ENCODE measurements at places on chromosomes 6 and 20. TPM values are rescaled to one million over a fixed set of nuclear protein-coding genes. Genes with fewer than 3 reads are reported as not detected.
A peak's percentile ranks its signal among the peaks of the same experiment; 100 is the strongest.

OR2B6 gene
- total RNA-seq = not detected

ITCH gene
- 62.6 TPM for total RNA-seq

AIG1 gene
- total RNA-seq = 8.3 TPM

GTF2H4 gene
- total RNA-seq = 37.8 TPM

FAM83C gene
- total RNA-seq = not detected

TCF21 gene
- total RNA-seq = not detected

DNA sequence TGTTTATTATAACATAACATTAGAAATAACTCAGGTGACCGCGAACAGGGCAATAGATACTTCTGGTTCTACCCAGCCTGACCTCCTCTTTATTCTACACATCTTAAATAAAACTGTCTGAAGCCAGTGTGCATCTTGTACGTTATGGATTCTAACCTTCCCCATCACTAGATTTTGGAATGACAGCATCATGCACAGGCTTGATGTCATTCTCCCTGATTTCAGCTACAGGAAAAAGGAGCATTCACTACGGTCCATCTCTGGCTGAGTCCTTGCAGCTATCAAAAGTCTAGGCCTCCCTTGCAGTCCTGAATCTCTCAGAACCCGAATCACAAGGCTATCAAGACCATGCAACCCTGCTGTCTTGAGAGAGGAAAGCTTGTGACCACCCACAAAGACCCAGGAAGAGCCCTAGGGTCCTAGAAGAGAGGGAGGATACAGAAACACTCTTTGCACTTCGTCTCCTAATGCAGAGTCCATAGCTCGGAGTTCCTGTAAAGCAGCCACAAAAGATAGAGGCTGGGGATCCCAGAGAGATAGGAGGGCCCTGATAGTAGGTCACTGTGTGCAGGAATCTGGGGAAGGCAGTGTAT, 845 bp downstream of the HLA-DPA1 start:
- H3K4me1 ChIP-seq = peaks cover 66% of the 10 kb centered on the region
- DNase-seq = no peak
- no peaks in the 10 kb centered on the region for H3K27me3 ChIP-seq
- peak overlapping the region; percentile 97 for H3K4me3 ChIP-seq

DNA sequence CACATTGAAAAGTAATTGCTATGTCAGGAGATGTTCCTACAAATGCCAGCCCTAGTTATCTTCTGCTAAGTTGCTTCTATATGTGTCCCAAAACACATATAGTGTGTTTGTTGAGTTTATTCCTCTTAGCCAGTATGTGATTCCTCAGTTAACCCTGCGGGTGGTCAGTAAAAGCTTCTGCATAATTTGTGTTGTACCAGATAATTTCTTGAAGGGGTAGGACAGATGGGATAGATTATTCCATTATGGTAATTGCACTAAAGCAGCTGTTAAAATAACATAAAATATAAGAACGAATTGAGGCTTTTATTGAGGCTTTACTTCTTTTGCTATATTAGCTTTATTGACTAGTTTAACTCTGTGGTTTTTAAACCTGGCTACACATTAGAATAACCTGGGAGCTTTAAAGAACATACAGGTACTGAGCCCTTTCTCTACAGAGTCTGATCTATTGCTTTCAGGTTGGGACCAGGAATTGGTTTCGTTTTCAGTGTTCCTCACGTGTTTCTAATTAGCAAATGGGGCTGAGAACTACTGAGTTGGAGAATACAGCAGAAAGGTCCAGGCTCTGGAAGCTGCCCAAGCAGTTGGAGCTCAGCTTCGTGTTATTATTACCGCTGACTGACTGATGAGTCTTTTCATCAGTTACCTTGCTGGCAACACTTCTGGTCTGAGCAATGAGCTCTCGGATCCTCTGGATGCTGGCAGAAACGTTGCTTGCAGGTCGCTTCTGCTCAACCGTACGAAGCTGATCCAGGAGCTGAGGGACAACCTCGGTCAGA, 56.9 kb downstream of the FAM229B start:
- no peaks in the 10 kb centered on the region for H3K36me3 ChIP-seq
- no peak overlapping the region for H3K27ac ChIP-seq
- no peaks in the 10 kb centered on the region for H3K4me1 ChIP-seq
- peaks cover 2% of the 10 kb centered on the region for H3K27me3 ChIP-seq

DNA sequence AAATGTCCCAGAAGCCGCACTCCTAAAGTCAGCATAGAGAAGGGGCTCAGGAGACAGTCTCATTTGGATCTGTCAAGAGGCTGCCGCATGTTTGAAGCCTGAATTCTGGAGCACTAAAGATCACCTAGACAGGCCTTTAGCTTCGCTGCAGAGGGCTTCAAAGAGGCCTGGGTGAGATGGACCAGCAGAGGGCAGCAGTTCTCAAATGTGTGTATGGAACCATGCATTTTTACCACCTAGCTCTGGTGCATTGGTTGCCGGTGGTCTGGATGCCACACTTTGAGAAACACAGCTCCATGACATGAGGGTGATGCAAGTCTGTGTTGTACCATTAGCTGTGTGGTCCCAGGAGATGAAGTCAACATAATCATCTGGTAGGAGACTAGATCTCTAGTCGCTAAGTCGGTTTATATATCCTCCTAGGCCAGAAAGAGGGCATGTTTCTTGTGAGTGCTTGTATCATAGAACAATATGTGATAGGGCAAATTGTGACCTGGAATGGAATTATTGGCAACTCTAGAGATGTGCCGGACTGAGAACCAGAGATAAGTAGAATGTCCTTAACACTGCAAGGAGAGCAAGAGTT, 64.8 kb downstream of the KIAA0319 start:
- H3K27ac ChIP-seq = no peak overlapping the region
- no peaks in the 10 kb centered on the region for H3K27me3 ChIP-seq
- no peak overlapping the region for H3K4me3 ChIP-seq
- H3K36me3 ChIP-seq = no peaks in the 10 kb centered on the region

- no peak overlapping the region for H3K27ac ChIP-seq
- no peak overlapping the region for H3K4me3 ChIP-seq
- peaks cover 21% of the 10 kb centered on the region for H3K27me3 ChIP-seq
- no peak for DNase-seq
These were observed 262.1 kb downstream of the LRFN2 start for GRCh38 chr6:40325041-40325440.

GRCh38 chr20:9038791-9039535, 29.9 kb upstream of the PLCB4 start:
- H3K27me3 ChIP-seq = no peaks in the 10 kb centered on the region
- DNase-seq = no peak
- no peaks in the 10 kb centered on the region for H3K36me3 ChIP-seq
- no peak overlapping the region for H3K4me3 ChIP-seq
- H3K27ac ChIP-seq = no peak overlapping the region
- H3K4me1 ChIP-seq = no peaks in the 10 kb centered on the region

DNA sequence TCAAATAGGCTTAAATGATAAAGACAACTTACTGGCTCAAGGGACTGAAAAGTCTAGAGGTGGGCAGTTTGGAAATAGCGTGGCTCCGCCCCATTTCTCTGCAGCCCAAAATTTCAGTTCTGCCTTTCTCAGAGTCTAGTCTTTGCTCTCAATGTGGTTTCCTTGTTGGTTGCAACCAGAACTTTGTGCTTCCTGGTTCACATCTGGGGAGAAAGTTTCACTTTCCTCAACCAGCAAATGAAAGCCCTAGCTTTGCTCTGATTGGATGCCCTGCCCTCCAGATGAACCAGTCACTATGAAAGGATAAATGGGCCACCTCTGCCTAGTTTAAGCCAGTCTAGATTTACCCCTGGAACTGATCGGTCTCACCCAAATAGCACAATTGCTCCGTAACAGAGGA, 14.9 kb downstream of the SYCP2L start:
- H3K36me3 ChIP-seq = no peaks in the 10 kb centered on the region
- H3K27me3 ChIP-seq = no peaks in the 10 kb centered on the region
- H3K4me3 ChIP-seq = peak overlapping the region; percentile 70
- H3K4me1 ChIP-seq = peaks cover 15% of the 10 kb centered on the region
- DNase-seq = no peak
- H3K27ac ChIP-seq = peak overlapping the region; percentile 89

GRCh38 chr6:132401618-132402285, 477 bp upstream of the MOXD1 start:
- peak overlapping the region; percentile 74 for H3K4me3 ChIP-seq
- H3K27ac ChIP-seq = no peak overlapping the region
- no peak for DNase-seq
- peaks cover 31% of the 10 kb centered on the region for H3K4me1 ChIP-seq
- peaks cover 7% of the 10 kb centered on the region for H3K27me3 ChIP-seq
- H3K36me3 ChIP-seq = no peaks in the 10 kb centered on the region

DNA sequence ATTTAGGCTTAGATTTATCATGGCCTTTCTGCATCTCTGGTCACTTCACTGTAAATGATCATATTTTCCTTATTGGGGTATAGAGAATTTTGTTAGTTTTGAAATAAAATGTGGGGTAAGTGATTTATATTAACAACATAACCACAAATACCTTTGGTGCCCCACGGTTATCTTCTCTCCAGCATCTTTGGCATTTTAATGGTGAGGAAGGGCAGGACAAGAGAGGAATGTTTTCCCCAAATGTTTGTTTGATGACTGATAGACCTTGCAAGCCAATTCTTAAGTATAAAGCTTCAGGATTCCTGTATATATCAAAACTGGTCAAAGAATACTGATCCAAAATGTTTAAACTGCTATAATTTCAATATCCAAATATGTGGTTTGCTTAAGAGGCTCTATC, 171.6 kb upstream of the SMLR1 start:
- no peak overlapping the region for H3K4me3 ChIP-seq
- no peaks in the 10 kb centered on the region for H3K36me3 ChIP-seq
- H3K4me1 ChIP-seq = no peaks in the 10 kb centered on the region
- no peaks in the 10 kb centered on the region for H3K27me3 ChIP-seq
- H3K27ac ChIP-seq = no peak overlapping the region
- no peak for DNase-seq

DNA sequence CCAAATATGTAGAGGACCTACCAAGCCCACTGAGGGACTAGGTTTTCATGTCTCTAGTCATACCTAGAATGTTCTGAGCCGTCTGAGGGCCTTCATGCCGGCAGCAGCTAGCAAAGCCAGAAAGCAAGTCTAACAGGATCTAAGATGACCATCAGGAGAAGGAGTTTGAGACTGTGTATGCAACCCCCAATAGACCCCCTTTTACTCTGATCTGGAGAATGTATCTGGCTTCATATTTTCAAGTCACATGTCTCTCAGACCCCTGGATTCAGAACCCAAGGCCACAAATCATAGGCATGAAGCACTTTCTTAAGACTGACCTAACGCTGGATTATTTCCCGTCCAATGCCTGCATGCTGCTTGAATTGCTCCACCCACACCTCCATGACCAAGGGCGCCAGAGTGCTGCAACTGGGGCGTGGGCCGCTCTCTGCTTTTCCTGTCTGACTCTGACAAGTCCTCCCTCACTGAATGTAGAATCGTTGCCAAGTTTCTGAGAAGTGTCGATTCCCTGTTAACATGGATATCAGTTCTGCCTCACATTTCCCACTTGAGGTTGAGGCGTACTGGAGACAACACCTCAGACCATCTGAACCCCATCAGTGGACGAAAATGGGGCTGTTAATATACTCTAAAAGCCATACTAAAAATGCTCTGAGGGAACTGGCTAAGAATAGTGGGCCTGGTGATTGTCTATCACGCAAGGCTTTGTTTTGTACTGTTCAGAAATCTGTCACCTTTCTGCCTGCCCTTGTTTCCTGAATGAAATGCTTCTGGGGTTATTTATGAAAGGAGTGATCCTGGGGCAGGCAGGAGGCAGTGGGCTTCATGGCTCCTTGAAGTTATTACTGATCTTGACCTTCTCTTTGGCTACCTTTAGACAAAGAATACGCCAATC, 23.9 kb upstream of the ASXL1 start:
- peaks cover 49% of the 10 kb centered on the region for H3K4me1 ChIP-seq
- peak overlapping the region; percentile 79 for H3K27ac ChIP-seq
- no peaks in the 10 kb centered on the region for H3K27me3 ChIP-seq
- H3K36me3 ChIP-seq = peaks cover 59% of the 10 kb centered on the region
- H3K4me3 ChIP-seq = peak overlapping the region; percentile 16
- no peak for DNase-seq

DNA sequence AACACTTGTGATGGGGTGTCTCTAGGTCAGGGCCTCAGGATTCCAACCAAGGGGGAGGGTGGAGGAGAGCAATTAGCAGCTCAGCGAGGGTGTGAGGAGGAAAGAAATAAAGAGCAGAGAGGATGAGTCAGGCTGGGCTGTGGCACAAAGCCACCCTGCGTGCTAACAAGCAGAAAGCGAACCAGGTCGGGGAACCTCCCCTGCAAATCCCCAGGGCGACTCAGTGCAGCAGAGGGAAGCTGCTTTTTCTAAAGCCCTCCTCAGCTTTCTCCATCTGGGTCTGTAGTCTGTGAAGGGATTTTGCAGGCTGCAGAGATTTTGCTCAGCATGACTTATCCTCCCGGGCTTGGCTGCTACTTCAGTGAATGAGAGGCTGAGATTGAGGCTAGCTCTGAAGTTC, 6.6 kb upstream of the SPO11 start:
- H3K27ac ChIP-seq = no peak overlapping the region
- H3K4me3 ChIP-seq = no peak overlapping the region
- DNase-seq = no peak
- H3K27me3 ChIP-seq = peaks cover 47% of the 10 kb centered on the region
- H3K4me1 ChIP-seq = no peaks in the 10 kb centered on the region

- no peaks in the 10 kb centered on the region for H3K27me3 ChIP-seq
- no peak for DNase-seq
- H3K36me3 ChIP-seq = peaks cover 5% of the 10 kb centered on the region
- peak overlapping the region; percentile 50 for H3K27ac ChIP-seq
- H3K4me1 ChIP-seq = peaks cover 44% of the 10 kb centered on the region
These were observed 50.8 kb downstream of the IL22RA2 start for GRCh38 chr6:137122612-137123011.

GRCh38 chr6:91240878-91241603, 654.2 kb upstream of the MAP3K7 start:
- no peaks in the 10 kb centered on the region for H3K36me3 ChIP-seq
- H3K27me3 ChIP-seq = no peaks in the 10 kb centered on the region
- no peak overlapping the region for H3K27ac ChIP-seq
- H3K4me1 ChIP-seq = no peaks in the 10 kb centered on the region
- DNase-seq = no peak

- no peak overlapping the region for H3K4me3 ChIP-seq
- H3K4me1 ChIP-seq = no peaks in the 10 kb centered on the region
- no peak overlapping the region for H3K27ac ChIP-seq
- no peaks in the 10 kb centered on the region for H3K36me3 ChIP-seq
- no peak for DNase-seq
- no peaks in the 10 kb centered on the region for H3K27me3 ChIP-seq
These were observed 68.4 kb downstream of the ID4 start for GRCh38 chr6:19905584-19905983.

GRCh38 chr6:168343239-168344150, 23.9 kb upstream of the DACT2 start:
- peaks cover 12% of the 10 kb centered on the region for H3K27me3 ChIP-seq
- no peaks in the 10 kb centered on the region for H3K4me1 ChIP-seq
- no peak overlapping the region for H3K27ac ChIP-seq
- H3K36me3 ChIP-seq = no peaks in the 10 kb centered on the region

- H3K36me3 ChIP-seq = no peaks in the 10 kb centered on the region
- H3K4me3 ChIP-seq = no peak overlapping the region
- no peaks in the 10 kb centered on the region for H3K27me3 ChIP-seq
These were observed 375.5 kb downstream of the PAX1 start for GRCh38 chr20:22080985-22081384.

GRCh38 chr6:139823808-139824126, 449.3 kb upstream of the CITED2 start:
- H3K4me1 ChIP-seq = no peaks in the 10 kb centered on the region
- H3K36me3 ChIP-seq = no peaks in the 10 kb centered on the region
- no peak overlapping the region for H3K27ac ChIP-seq
